MCF 10A (cell line): ENCODE measurements at places on chromosomes 1 and 21.

- peak; percentile 47 for DNase-seq
Measured at GRCh38 chr1:115251856-115252255, 86.2 kb downstream of the NGF start.

GRCh38 chr1:54581621-54582035, 33.6 kb downstream of the ACOT11 start:
- peak; percentile 98 for DNase-seq

DNA sequence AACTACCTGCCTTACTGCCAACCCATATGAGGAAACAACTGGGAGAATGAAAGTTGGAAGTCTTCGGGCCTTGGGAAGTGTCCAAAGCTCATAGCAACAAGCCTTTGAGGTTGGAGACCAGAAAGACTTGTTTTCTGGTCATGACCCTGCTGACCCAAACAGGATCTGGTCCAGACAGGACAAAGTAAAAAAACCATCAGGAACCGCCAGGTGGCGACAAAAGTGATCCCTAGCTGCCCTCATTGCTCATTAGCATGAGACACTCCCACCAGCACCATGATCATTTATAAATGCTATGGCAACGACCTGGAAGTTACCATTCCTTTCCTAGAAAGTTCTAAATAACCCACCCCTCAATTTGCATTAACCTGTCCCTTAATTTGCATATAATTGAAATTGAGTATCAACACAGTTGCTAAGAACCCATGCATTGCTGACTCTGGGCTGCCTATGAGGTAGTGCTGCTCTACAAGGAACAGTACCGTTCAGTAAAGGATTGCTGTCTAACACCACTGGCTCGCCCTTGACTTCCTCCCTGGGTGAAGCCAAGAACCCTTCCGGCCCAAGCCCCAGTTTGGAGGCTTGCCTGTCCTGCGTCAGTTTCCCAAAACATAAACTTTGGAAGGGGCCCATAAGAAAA, 89.0 kb downstream of the URB2 start:
- peak; percentile 83 for DNase-seq

- no peak for DNase-seq
Measured at GRCh38 chr1:47174656-47175020, 15.2 kb downstream of the PDZK1IP1 start.

GRCh38 chr1:94183197-94183815, 54.1 kb downstream of the ARHGAP29 start:
- DNase-seq: no peak

GRCh38 chr1:154492115-154492514, 9.9 kb upstream of the TDRD10 start:
- no peak for DNase-seq

- DNase-seq: no peak
Measured at GRCh38 chr1:75990686-75991085, 58.5 kb upstream of the ASB17 start.

GRCh38 chr1:45478121-45478814, 12.7 kb downstream of the TESK2 start:
- DNase-seq: no peak

DNA sequence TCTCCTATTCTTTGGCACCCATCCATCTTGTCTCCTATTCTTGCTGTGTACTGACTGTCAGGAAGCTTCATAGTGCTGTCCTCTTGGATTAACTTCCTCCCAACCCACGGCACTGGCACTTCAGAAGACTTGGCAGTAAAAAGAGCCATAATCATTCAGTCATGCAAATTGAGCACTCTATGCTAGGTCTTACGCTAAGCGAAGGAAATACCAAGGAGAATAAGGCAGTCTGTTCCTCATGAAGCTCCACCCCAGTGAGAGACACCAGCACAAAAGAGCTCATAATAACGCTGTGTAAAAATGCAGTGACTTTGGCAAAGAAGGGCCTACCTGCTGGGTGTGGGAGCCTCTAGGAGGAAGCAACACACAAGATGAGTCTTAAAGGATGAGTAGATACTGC, 67.1 kb downstream of the GFI1 start:
- DNase-seq: no peak

- DNase-seq: peak; percentile 56
Measured at GRCh38 chr1:89671775-89672488, 39.0 kb downstream of the LRRC8C start.

DNA sequence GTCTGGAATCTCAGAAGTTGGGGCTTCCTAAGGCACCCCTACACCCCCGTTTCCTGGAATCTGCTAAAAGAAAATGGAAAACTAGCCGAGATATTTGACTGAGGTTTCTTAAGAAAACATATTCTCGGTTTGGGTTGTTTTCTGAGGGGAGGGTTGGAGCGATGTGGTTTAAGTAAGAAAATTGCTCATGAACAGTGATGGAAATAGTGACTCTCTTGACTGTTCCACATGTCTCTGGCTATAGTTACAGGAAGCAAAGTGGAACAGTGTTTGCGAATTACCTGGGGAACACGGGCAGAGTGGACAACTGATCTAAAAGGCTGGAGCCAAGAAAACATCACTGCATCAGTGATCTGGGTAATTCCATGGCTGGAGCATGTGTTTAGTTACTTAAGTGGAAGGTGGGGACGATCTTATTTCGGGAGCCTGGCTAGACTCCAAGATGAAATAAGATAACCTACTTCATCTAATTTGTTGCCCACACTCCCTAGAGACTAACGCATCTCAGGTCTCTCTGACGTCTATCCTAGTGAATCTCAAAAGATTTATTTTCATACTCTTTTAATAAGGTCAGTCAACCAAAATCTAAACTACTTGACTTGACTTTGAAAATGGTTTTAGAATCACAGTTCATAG, 92.4 kb downstream of the KCNJ15 start:
- no peak for DNase-seq

GRCh38 chr1:16006552-16007485, 2.8 kb downstream of the SRARP start:
- DNase-seq: peak; percentile 82

- DNase-seq: no peak
Measured at GRCh38 chr1:53396573-53397268, 62.5 kb upstream of the DMRTB1 start.

DNA sequence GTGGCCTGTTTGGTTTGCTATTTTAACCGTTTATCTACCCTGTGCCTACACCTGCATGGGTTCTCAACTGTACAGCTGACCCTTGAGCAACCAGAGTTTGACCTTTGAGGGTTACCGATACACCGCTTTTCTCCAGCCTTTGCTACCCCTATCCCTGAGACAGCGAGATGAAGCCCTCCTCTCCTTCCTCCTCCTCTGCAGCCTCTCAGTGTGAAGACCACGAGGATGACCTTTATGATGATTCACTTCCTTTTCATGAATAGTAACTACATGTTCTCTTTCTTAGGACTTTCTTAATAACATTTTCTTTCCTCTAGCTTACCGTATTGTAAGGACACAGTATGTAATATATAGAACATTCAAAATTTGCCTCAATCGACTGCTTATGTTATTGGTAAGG, 14.5 kb upstream of the RNF187 start:
- DNase-seq: no peak

GRCh38 chr1:47783638-47784496, 213.3 kb downstream of the TRABD2B start:
- DNase-seq: no peak

DNA sequence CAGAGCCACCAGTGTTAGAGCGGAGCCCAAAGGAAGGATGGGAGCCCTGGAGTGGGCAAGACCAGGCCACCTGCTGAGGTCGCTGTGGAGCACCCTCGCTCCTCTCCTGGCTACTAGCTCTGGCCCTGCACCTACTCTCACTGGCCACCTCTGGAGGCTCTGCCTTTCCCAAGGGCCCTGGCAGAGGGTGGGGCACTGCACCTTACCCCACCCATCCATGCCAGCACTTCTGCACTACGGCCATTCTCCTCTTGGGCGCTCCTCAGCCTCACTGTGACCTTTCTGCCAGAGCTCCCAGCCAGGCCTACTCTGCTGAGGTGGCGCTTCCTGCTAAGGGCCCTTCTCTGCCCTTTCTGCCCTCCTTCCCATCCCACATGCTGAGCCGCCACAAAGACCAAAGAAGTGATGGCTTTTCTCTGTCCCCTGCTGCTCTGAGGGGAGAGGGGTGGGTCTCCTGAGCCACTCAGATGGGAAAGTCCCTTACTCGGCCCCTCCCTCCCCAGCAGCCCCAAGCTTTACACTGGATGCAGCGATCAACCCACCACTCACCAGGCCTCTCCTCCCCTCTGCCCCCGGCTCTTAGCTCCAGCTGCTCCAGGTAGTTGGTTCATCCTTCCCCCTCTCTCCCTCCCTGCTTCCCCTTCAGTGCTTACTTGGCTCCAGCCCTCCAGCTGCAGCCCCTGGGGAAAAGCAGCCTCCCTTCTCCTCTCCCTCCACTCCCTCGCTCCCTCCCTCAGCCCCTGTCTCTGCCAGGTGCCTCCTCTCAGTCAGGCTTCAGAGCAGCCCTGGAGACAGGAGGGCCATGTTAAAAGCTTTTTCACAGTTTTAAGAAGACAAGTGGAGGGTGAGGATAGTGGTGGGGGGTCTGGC, 14.8 kb upstream of the TMEM222 start:
- no peak for DNase-seq

DNA sequence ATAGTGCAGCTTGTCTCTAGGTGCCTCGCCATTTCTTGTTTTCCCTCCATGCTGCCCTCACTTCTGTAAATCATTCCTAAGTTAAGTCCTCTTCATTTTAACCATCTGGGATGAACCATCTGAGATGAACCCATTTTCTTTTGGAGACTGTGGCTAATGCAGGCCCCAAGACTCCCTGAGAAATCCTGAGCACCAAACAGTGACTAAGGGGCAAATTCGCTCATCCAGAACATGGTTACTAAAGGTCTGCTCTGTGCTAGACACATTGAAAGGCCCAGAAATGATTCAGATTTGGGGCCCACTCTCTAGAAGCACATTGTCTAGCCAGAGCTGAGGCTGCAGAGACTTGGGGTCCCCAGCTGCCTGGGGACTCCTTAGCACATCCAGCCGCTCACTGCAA, 151.9 kb upstream of the CTTNBP2NL start:
- no peak for DNase-seq

DNA sequence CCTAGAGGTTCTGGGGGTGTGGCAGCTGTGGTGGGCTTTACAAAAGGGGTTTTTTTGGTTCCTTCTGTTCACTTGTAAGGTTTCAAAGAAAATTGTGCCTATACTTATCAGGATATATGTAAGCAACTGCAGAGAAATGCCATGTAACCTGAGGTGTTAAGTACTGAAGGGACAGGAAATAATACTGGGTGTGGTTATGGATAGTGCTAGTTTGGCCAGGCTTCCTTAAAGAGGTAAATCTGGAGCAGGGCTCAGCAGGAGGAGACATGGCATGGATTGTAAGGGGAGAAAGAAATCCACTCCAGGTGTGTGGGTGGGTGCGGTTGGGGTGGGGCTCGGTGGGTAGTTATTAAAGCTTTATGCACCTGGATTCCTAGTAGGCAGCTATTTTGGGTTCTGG, 28.3 kb downstream of the KIRREL1 start:
- DNase-seq: peak; percentile 57

DNA sequence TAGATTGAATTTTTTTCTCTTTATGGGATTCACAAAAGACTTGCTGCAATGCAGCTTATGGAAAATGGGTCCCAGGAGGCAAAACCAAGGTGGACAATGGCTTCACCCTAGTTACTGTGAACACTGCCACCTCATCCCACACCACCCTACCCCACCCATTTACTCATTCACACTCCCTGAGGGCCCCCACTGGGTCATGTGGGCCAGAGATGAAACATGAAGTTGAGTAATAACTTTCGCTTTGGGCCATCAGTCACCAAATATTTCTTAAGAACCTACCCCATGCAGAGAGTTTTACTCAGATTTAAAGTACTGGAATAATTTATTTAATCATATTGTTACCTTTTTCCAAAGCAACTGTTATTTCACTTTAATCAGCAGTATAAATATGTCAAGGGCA, 191.8 kb downstream of the TPR start:
- DNase-seq: peak; percentile 96

DNA sequence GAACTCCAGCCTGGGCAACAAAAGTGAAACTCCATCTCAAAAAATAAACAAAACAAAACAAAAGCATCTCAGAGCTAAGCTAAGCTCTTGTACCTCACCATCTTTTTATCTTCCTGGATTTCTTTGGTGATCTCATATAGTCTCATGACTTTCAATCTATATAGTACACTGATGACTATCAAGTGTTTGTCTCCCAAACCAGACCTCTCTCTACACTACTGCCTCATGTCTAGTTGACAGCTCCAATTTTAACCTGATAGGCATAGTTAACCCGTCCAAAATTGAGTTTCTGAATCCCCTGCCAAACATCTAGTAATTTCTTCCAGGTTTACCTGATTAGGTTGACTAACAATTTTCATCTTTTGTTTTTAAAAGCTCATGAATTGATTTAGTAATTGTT, 151.7 kb downstream of the COP1 start:
- DNase-seq: no peak

- no peak for DNase-seq
Measured at GRCh38 chr1:41528106-41528505, 43.6 kb upstream of the EDN2 start.

DNA sequence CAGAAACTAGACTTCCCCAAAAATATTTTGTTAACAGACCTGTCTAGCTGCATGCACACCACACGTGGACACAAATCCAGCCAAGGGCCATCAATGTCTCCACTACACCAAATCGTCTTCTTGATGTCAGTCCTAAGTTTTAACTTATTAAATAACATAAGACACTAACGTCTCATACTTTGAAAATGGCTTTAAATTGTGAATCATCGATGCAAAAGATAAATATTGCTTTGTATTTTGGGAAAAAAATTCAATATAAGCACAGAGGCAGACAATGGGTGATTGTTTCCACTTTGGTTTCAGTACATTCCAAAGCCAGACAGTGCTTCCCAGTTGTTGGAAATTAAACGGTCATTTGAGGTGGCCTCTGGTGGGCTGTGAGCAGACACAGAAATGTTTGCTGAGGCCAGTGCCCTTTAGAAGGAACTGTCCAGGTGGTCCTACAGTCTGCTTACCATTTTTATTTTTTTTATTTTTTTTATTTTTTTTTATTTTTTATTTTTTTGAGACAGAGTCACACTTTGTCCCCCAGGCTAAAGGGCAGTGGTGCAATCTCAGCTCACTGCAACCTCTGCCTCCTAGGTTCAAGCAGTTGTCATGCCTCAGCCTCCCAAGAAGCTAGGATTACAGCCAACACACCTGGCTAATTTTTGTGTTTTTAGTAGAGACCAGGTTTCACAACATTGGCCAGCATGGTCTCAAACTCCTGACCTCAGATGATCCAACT, 1.8 kb upstream of the KIAA2013 start:
- DNase-seq: no peak

GRCh38 chr21:39029900-39030884, 153.1 kb downstream of the PSMG1 start:
- DNase-seq: no peak

GRCh38 chr1:153795330-153795837, 20.2 kb downstream of the SLC27A3 start:
- no peak for DNase-seq

GRCh38 chr1:178940068-178940765, 69.3 kb upstream of the ANGPTL1 start:
- DNase-seq: no peak

GRCh38 chr1:177645491-177646190, 324.2 kb downstream of the SEC16B start:
- no peak for DNase-seq

DNA sequence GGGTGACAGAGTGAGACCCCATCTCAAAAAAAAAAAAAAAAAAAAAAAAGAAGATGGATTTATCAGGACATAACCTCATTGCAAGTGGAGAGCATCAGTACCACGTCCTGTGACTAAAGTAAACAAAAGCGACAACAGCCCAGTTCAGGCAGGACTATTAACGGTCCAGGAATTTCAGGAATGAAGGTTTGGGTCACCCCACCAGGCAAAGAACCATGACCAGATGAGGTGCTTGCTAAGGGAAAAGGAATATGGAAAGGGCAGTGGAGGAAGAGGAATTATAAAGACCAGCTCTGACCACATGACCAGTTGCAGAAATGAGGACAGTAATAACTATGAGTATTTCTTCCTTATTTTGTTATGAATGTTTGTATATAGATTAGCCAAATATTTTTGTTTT, 35.4 kb upstream of the EIF4G3 start:
- no peak for DNase-seq
